Glomerular endothelial cell (primary cell): ENCODE measurements at places on chromosomes 1 and 21. TPM values are rescaled to one million over a fixed set of nuclear protein-coding genes. Genes with fewer than 3 reads are reported as not detected.

Gene C1orf21
- total RNA-seq, result 20.7 and 28.1 TPM in 2 replicates

Gene SLC9A1
- total RNA-seq, result 64.3 and 112 TPM in 2 replicates

Gene KRTAP19-3
- total RNA-seq, result not detected in 2 replicates

Gene AQP10
- total RNA-seq, result not detected in 2 replicates

Gene RPTN
- not detected in 2 replicates for total RNA-seq

Gene VSIG8
- 0.35 TPM in 1 of 2 replicates, not detected in the other for total RNA-seq

Gene PDZK1IP1
- not detected in 2 replicates for total RNA-seq

Gene FAM177B
- total RNA-seq, result not detected in 2 replicates

Gene OR10J1
- total RNA-seq, result not detected in 2 replicates

Gene CSF3R
- not detected in 2 replicates for total RNA-seq

Gene BATF3
- total RNA-seq, result 1.2 and 1.6 TPM in 2 replicates

Gene TRNP1
- 65.4 and 169 TPM in 2 replicates for total RNA-seq

Gene FCRLB
- total RNA-seq, result 3.0 and 4.9 TPM in 2 replicates

Gene PKP1
- 0.15 and 0.47 TPM in 2 replicates for total RNA-seq

Gene SPRR4
- total RNA-seq, result not detected in 2 replicates

Gene C1QA
- not detected in 2 replicates for total RNA-seq

Gene IGSF21
- not detected in 2 replicates for total RNA-seq

Gene PAQR6
- total RNA-seq, result 0.15 and 1.5 TPM in 2 replicates

Gene ACKR1
- 0.06 TPM in 1 of 2 replicates, not detected in the other for total RNA-seq

Gene MX1
- total RNA-seq, result 18.4 and 141 TPM in 2 replicates

Gene PGBD5
- total RNA-seq, result 0.10 and 0.12 TPM in 2 replicates

Gene LMNA
- total RNA-seq, result 588 and 767 TPM in 2 replicates

Gene CNR2
- total RNA-seq, result not detected in 2 replicates

Gene DENND2C
- total RNA-seq, result 1.2 and 1.3 TPM in 2 replicates

Gene ESRRG
- 0.23 and 0.44 TPM in 2 replicates for total RNA-seq

Gene RHBDL2
- total RNA-seq, result 0.12 TPM in 1 of 2 replicates, not detected in the other

Gene HSF2BP
- 0.24 and 1.7 TPM in 2 replicates for total RNA-seq

Gene GPR161
- total RNA-seq, result 19.9 and 24.2 TPM in 2 replicates

Gene NBPF4
- not detected in 2 replicates for total RNA-seq

Gene LRRC7
- 0.06 TPM in 1 of 2 replicates, not detected in the other for total RNA-seq

Gene ELF3
- 0.58 and 1.4 TPM in 2 replicates for total RNA-seq

Gene UBE2U
- not detected in 2 replicates for total RNA-seq

Gene SELL
- total RNA-seq, result 0.05 and 0.88 TPM in 2 replicates

Gene TENT5C
- total RNA-seq, result 0.41 and 0.92 TPM in 2 replicates

Gene CYP4A22
- total RNA-seq, result not detected in 2 replicates

Gene WNT2B
- 0.48 and 4.4 TPM in 2 replicates for total RNA-seq

Gene LAMB3
- 6.7 and 24.5 TPM in 2 replicates for total RNA-seq

Gene OR2L13
- total RNA-seq, result not detected in 2 replicates

Gene UBL4B
- not detected in 2 replicates for total RNA-seq

Gene LAD1
- 1.1 TPM in 2 replicates for total RNA-seq

Gene FBXO28
- 34.7 and 47.4 TPM in 2 replicates for total RNA-seq

Gene DNASE2B
- total RNA-seq, result not detected in 2 replicates

Gene PTCH2
- total RNA-seq, result 0.19 and 0.23 TPM in 2 replicates

Gene AZIN2
- total RNA-seq, result 4.7 and 5.1 TPM in 2 replicates

Gene RBM11
- not detected in 2 replicates for total RNA-seq

Gene CHRNB2
- total RNA-seq, result 0.12 TPM in 1 of 2 replicates, not detected in the other

Gene C1orf159
- total RNA-seq, result 13.5 and 32.1 TPM in 2 replicates

Gene CDCA8
- 4.2 and 12.0 TPM in 2 replicates for total RNA-seq

Gene ATP6V1G3
- not detected in 2 replicates for total RNA-seq

Gene SYNC
- total RNA-seq, result 17.6 and 23.9 TPM in 2 replicates

Gene YRDC
- total RNA-seq, result 19.6 and 22.1 TPM in 2 replicates

Gene LYSMD1
- total RNA-seq, result 4.7 and 5.9 TPM in 2 replicates

Gene RNU1-4
- total RNA-seq, result under 0.01 TPM in 2 replicates
